CD4-positive, alpha-beta T cell treated with Interleukin-10 for 1 hour (primary cell): ENCODE measurements at places on chromosomes 11 and 22.

DNA sequence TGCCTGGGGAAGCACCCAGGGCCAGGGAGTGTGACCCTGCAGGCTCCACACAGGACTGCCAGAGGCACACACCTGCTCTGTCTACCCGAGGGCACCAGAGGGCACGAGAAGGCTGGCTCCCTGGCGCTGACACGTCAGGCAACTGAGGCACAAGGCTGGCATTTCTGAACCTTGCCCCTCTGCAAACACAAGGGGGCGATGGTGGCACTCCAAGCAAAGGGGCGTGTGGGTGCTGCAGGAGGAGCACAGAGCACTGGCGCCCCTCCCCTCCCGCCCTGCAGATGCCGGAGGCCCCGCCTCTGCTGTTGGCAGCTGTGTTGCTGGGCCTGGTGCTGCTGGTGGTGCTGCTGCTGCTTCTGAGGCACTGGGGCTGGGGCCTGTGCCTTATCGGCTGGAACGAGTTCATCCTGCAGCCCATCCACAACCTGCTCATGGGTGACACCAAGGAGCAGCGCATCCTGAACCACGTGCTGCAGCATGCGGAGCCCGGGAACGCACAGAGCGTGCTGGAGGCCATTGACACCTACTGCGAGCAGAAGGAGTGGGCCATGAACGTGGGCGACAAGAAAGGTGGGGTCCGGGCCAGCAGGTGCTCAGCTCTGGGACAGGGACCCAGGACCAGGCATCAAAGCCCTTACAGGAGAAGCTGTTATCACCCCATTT lies 20.8 kb upstream of the TXNRD2 start:
- peak; percentile 58 for DNase-seq

DNA sequence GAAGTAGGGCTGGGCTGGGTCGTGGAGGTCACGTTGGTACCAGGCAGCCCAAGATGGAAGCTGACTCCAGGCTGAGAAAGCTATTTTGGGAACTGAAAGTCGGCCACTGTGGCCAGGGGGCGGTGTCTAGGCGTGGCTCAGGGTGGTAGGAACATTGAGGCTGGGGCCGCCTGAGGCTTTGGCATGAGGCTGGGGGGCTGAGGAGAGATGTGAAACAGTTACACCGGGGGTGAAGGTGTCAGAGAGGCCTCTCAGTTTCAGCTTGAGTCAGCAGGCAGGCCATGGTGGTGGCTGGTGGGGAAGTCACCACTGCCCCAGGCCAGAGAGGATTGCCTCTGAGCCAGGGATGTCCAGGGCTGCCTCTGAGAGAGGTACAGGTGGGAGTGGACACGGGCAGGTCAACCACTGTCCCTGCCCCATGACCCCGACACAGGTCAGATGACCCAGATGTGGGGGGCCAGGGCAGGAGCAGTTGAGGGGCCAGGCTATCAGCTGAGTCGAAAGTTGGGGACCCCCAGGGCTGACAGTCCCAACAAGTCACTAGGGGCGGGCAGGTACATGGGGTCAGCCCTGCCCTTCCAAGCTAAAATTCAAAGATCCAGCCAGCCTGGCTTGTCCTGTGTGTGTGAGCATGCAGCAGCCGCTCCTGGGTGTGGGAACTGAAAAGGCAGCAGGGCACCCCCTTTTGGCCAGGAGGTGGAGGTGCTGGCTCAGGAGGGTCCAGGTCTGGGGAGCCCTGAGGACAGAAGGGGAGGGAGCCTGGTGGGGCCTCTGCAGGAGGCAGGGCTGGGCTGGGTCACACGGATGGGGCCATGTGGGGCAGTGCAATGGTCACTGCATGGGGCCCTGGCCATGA lies 7.2 kb downstream of the KCNK7 start:
- DNase-seq, result peak; percentile 85

DNA sequence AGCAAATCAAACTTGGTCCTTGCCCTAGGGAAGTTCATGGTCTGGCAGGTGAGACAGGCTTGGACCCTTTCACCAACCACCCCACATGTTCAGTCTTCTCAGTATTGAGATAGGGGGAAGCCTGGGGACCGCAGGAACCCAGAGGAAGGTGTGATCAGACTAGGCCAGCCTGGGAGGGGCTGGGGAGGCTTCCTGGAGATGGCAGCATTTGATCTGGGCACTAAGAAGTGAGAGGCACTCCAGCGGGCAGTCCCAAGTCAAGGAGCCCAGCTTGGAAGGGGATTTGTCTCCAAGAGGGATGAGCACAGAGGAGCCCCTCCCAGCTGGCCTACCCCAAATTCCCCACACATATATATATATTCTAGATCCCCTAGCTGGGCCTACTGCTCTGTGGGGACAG lies 5.4 kb downstream of the LRRC32 start:
- no peak for DNase-seq

DNA sequence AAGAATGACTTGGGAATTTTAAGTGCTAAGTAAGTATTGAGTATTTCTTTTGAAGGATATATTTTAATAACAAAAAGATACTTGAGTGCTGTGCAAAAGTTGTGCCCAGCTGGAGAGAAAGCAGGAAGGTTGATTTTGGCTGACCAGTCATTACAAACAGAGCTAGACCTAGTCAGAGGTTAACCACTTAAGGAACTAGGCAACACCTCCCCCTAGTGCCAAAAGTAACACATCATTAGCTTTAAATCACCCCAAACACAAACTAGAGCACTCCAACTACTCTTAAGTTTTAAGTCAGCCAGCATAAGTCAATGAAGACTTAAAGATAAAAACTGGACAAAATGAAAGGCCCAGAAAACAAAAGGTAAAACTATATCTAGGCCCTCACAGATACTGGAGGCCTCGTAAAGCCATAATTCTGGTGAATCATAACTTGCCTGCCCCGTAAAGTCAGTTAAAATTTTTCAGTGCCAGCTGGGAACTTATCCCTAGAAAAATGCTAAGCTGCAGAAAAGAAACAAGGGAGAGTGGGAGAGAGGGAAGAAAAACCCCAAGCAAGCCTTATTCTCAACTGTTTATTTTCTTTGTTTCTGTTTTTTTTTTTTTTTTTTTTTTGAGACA lies 4.6 kb downstream of the TMEM9B start:
- peak; percentile 59 for DNase-seq

- no peak for DNase-seq
Observed at GRCh38 chr11:85276332-85276731, 350.8 kb downstream of the DLG2 start.

DNA sequence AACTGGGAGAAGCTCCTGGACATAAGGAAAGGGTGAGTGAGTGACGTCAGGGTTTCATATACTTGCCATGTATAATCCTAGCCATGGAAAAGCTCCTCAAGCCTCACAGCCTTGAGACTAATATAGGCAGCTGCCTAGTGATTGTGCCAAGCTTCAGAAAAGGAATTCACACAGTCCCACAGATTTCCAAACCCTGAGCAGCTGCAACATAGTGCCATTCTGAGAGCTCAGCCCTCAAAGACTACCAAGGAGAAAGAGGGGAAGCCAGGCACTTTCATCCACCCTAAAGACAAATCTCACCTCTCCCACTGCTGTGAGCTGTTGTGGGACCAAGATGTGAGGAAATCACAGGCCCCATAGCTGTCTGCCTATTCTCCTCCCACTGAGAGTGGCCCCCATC lies 707.9 kb upstream of the ANO5 start:
- DNase-seq, result no peak

GRCh38 chr11:118139578-118139977 lies 13.0 kb downstream of the SCN4B start:
- DNase-seq, result no peak

DNA sequence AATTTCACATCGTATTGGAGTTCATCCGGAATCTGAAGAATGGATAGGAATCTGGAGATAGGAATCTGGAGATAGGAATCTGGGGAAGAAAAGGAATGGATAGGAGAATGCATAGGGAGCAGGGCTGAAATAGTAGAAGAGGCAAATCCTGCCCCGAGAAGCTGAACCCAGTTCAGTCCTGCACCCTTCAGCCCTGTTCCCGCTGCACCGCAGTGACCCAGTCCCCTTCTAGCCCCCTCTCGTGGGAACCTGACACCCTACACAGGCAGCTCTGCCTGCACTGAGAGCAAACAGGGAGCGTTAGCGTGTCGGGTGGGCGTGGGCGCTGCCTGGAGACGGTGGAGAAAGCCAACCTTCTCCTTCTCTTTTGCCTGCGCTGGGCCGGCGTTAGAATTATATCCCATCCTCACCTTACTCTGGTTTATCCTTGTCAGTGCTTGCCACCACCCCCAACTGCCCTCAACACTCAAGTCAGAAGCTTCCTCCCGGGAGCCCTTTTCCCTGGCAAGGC lies 1.0 kb upstream of the CCKBR start:
- DNase-seq, result no peak

DNA sequence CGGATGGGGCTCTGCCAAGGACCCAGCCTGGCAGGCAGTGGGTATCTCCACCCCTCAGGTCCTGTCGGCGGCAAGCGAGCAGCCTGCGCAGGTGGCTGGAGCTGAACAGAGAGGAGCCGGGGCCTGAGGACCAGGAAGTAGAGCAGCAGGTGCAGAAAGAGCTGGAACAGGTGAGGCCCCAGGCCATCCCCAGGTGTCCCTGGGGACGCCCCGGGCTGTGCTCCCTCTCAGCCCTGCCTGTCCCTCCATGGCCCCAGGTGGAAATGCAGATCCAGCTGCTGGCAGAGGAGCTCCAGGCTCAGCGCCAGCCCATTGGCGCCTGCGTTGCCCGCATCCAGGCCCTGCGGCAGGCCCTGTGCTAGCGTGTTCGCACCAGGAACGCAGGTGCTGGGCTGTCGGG lies 44.0 kb downstream of the PISD start:
- DNase-seq, result no peak

DNA sequence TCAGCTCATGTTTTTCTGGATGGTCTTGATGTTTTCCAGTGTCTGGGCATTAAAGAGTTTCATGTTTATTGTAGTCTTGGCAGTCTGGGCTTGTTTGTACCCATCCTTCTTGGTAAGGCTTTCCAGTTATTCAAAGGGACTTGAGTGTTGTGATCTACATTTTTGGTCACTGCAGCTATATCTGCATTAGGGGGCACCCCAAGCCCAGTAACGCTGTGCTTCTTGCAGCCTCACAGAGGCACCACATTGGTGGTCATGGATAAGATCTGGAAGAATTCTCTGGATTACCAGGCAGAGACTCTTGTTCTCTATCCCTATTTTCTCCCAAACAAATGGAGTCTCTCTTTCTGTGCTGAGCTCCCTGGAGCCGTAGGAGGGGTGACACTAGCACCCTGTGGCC lies 451.5 kb upstream of the FAT3 start:
- no peak for DNase-seq

- DNase-seq, result peak; percentile 25
Observed at GRCh38 chr22:45254789-45255278, 14.1 kb upstream of the KIAA0930 start.

DNA sequence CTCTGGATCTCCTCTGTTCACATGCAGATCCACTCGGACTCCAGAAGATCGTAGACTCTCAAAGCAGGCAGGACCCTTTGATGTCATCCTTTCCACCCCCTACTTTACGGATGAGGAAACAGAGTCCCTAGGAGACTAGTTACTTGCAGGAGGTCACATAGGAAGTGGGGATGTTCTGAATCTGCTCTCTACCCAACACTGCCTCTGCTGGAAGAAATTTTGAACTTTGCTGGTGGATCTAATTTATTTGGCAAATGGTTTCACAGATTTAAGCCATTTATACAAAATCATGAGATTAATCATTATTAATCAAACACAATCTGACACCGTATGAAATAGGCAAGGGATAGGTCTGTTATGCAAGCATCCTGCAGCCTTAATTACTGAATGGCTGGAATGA lies 55.0 kb upstream of the USP47 start:
- no peak for DNase-seq

GRCh38 chr22:39028281-39028680 lies 7.4 kb downstream of the APOBEC3D start:
- no peak for DNase-seq

GRCh38 chr22:37253126-37253660 lies 9.1 kb upstream of the RAC2 start:
- DNase-seq, result no peak

DNA sequence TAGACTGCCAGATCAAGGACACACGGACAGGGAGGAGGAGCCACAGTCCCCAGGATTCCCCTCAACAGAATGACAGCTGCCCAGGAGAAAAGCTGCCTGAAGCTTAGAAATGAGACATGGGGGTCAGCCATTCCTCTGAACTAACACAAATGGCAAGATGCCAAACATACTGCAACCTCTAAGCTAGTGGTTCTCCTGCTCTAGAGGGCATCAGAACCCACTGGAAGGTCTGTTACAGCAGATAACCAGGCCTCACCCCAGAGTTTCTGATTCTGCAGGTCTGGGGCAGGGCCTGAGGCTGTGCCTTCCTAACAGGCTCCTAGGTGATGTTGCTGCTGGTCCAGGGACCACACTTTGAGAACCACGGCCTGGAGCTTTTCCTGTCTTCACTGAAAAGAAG lies 28.6 kb upstream of the BID start:
- DNase-seq, result no peak

- no peak for DNase-seq
Observed at GRCh38 chr22:29445508-29445907, 7.1 kb downstream of the RFPL1 start.

DNA sequence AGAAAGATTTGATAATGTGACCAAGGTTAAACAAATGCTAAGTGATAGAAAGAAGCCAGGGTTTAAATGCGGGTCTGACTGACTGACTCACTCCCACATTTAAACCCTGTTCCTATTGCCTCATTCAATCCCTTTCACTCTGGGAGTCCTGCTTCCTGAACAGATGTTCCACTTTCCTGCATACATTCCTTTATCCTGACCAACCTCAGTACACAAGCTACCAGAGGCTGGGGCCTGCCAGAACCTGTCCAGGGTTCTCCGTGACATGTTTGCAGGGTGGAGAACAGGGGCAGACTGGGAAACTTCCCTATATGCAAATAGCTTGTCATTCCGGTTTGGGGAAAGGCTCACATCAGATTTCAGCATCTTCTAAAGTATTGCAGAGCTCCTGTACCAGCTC lies 3.0 kb upstream of the ANKK1 start:
- DNase-seq, result no peak

DNA sequence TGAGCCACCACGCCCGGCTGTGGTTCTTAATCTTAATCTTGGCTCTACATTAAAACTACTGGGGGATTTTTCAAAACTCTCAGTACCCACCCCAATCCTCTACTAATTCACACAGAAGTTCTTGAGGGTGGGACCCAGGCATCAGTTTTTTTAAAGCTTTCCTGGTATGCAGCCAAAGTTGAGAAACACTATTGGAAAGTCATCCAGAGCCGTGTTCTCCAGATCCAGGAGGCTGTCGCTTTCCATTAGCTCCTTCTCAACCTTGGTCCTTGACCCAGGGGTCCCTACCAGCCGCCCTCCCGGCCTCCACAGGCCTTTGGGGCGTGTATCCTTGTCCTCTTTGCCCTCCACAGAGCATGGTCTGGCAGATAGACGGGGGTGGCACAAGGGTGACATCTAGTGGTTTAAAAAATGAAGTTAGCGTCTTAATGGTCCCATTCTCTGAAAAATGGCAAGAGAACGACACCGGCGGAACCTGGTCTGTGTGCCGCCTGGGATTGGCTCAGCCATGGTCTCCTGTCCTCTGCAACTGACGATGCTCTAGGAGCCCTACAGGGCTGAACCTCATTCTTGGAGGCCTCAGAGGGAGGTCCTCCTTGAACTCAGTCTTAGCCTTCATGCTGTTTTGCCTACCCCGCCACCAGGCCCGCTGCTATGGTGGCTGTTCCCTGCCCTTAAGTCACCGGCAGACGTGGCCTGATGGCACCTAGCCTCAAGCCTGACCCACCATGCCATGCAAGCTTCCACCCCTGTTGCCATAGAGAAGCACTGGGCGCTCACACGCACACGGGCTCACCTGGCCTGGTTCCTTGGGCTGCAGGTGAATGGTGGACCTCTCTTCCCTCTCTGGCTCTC lies 152.0 kb upstream of the SYN3 start:
- DNase-seq, result no peak

GRCh38 chr11:79201677-79202347 lies 239.0 kb downstream of the TENM4 start:
- DNase-seq, result no peak

- DNase-seq, result no peak
Observed at GRCh38 chr22:32832174-32832573, 30.7 kb downstream of the TIMP3 start.

- DNase-seq, result no peak
Observed at GRCh38 chr11:74822170-74822569, 73.5 kb downstream of the RNF169 start.
